ENCODE measurements at places on chromosomes 16 and 17. TPM values are rescaled to one million over a fixed set of nuclear protein-coding genes. Genes with fewer than 3 reads are reported as not detected.

Gene WNT3
- total RNA-seq: 0.71 TPM

Gene PRCD
- total RNA-seq: 11.1 TPM

Gene HOXB9
- not detected for total RNA-seq

Gene ASB16
- under 0.01 TPM for total RNA-seq

Gene MGAT5B
- total RNA-seq: 0.18 TPM

Gene FA2H
- not detected for total RNA-seq

Gene ANKRD11
- total RNA-seq: 52.3 TPM

Gene SYNGR2
- 12.8 TPM for total RNA-seq

Gene TPSD1
- total RNA-seq: not detected

Gene RRAD
- 13.5 TPM for total RNA-seq

Gene HS3ST3A1
- total RNA-seq: 4.1 TPM

Gene NXN
- 47.5 TPM for total RNA-seq
